Activated naive CD4-positive, alpha-beta T cell treated with anti-CD3 and anti-CD28 coated beads, Interleukin-2, amount 50 U/mL, for 16 hours (primary cell): ENCODE measurements at places on chromosomes 2 and 18.
A peak's percentile ranks its signal among the peaks of the same experiment; 100 is the strongest.

GRCh38 chr2:110864731-110865130 lies 132.4 kb downstream of the ACOXL start:
- no peak for DNase-seq

GRCh38 chr2:91477731-91478672 lies 2786.5 kb downstream of the RPIA start:
- peak; percentile 42 for DNase-seq

DNA sequence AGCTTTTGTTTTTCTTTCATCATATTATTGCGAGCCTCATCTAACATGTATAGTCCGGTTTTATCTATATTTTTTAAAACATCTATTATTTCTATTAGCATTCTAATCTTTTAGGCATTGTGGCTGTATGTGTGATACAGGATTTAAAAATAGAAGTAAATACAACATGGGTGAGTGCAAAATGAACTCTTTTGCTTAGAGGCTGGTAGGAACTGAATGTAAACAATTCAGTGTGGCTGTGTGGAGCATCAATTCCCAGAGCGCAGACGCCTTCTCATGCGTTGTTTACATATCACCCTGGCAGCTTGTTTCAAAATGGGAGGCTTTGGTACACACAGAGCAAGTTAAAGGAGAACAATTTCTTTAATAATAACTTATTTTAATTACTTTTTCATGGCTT lies 836 bp downstream of the DTNA start:
- no peak for DNase-seq

GRCh38 chr2:73969356-73969755 lies 15.4 kb upstream of the TET3 start:
- no peak for DNase-seq

GRCh38 chr2:41962922-41963622 lies 84.7 kb upstream of the PKDCC start:
- DNase-seq = no peak

DNA sequence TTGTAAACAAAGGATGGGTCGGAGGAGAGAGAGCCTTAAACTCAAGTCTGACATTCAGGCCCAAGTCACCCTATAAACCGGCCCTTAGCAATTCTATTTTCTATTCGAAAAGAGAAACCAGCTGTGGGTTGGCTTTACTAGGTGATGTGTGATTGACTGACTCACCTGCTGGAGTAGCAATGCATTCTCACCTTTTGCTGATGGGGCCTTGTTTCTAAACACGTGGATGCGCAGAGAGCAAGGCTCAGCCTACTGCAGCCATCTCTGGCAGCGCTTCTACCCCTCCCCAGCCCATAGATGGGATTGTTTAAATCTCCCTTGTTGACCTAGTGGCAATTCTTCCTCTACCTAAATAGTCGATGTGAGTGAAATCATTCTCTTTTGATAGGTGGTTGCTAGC lies 138.5 kb downstream of the MEIS1 start:
- no peak for DNase-seq
